Dermis microvascular lymphatic vessel endothelial cell (primary cell): ENCODE measurements at places on chromosomes 11 and 22.

DNA sequence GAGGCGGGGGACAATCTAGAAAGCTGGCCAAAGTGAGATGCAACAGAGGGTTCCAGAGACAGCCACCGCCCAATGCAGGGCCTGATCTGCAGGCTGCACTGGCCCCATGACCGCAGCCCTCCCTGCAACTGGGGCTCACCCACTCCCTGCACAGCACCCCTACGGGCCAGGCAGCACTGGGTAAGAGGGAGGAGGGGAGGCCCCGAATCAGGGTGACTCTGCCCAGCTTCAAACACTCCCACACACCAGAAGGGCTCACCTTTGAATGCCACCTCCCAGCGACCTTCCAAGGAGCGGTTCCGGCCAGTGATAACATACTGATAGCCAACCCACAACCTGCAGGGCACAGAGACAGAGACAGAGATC lies 59.3 kb downstream of the DGCR2 start:
- DNase-seq: no peak

DNA sequence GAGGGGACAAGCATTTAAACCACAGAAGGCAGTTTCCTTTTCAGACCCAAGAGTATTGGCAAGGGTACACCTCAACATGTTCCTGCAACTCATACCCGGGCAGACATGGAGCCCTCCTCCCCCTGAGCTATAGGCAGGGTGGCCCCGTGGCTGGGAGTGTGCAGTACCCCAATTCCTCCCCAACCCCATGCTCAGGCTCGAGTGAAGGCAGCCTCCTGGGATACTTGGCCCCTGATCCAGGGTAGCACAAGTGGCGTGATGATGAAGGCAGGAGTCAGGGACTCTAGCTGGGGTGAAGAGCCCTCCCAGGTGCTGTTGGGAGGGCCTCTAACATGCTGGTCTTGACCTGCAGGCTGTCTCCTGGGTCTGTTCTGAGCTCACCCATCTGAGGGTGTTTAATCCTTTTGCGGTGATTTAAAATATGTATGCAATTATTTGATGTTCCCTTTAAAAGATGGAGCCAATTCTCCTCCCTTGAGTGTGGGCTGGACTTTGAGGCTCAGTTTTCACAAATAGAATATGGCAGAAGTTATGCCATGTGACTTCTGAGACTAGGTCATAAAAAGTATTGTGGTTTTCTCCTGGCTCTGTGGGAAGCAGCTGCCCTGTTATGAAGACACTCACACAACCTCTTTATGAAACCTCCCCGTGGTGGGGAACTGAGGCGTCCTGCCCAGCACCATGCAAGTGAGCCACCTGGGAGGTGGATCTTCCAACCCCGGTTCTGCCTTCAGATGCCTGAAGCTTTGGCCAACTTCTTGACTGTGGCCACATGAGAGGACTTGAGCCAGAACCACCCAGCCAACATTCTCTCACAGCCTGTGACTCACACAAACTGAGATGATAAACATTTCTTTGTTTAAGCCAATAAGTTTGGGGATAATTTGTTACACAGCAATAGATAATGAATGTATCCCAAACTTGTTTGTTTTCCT lies 54.7 kb upstream of the NECTIN1 start:
- DNase-seq: no peak

DNA sequence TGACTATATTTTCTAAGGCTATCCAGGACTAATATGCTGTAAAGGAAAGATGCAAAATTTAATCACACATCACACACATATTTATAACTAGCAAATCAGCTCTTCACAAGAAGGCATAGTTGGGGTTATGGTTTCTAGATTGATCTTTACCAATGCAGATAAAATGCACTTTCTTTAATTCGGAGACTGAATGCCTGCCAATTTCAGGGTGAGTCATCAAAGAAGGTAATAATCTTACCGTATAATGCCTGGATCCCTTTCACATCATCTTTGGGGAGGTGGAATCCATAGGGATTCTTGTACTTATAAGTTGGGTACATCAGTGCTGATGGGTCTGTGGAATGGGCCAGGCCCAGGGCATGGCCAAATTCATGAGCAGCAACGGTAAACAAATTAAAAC lies 16.4 kb downstream of the MMP20 start:
- DNase-seq: no peak

DNA sequence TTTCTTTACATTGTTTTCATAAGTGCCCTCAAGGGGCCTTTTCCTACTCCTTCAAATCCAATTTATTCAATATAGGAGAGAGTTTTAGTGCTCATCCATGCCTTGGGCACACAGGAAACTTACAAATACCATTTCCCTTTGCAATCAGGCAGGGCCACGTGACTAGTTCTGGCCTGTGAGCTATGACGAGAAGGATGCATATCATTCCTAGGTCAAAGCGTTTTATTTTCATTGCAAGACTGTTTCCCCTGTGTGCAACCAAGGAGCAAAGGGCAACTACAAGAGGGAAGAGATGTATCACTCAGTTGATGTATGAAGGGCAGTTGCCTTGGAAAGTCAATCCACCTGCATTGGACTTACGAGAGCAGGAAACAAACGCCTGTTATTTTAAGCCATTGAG lies 1.9 kb upstream of the TRAF6 start:
- peak; percentile 23 for DNase-seq

DNA sequence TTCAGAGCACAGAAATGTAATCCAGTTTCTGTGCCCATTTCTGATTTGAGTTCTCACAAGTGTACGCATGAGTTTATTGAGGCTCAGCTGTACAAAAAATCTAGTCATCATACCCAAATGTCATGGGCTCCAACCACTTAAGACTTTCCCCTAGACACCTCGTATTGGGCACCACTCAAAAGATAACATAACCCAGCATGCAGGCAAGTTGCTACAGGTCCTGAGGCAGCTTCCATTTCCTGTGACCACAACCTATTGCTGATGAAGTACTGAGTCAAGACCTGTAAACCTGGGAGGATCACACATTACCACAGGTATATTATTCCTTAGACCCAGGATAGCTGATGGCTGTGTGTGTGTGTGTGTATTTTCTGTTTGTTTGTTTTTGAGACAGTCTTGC lies 95.2 kb downstream of the MRTFA start:
- no peak for DNase-seq

DNA sequence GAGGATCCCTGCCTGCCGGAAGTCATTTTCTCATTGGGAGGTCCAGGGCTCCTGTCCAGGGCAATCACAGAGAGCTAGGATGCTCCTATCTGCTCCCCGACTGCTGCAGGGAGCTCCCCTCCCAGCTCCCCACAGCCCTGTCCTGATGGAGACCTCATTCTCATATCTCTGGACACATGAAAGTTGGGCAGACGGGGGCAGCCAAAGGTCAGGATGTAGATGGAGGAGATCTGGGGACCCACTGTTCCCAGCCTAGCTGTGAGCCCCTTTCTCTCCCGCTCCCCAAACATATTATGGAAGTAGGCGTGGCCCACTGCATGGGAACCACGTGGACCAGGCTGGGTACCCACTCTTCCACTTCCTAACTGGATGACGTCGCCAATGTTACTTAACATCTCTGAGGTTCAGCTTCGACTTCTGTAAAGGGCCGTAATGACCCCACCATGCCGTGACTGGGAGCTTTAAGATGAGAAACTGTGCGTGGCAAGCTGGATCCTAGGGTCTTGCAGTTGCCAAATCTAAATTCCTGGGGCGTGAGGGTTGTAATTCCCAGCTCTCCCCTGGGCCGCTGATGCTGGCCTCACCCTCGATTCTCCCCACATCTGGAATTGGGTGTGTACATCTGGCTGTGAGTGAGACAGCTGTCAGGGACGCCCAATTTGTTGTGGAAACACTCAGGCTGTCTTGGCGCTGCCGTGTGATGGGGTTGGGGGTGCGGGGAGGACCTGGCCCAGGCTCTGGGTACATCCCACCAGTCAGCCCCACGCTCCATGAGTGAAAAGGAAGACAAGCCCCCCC lies 1.8 kb downstream of the CDC42EP2 start:
- DNase-seq: no peak

GRCh38 chr11:6693342-6694228 lies 10.4 kb upstream of the MRPL17 start:
- no peak for DNase-seq

DNA sequence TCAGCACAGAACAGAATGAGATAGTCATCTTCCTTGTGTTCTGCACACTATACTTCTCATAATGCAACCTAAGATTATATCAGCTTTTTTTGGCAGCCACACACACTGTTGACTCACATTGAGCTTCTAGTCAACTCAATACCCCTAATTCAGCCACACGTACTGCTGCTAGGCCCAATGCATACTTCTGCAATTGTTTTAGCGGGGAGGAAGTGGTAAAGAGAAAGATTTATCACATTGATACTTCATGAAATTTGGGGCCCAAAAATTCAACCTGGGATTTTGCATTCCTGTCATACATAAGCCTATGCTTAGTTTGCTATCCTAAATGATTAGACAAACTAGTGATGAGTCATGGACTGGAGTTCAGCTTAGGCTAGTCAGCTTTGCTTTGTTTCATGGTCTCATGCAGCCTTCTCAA lies 8.6 kb upstream of the UPB1 start:
- peak; percentile 80 for DNase-seq

DNA sequence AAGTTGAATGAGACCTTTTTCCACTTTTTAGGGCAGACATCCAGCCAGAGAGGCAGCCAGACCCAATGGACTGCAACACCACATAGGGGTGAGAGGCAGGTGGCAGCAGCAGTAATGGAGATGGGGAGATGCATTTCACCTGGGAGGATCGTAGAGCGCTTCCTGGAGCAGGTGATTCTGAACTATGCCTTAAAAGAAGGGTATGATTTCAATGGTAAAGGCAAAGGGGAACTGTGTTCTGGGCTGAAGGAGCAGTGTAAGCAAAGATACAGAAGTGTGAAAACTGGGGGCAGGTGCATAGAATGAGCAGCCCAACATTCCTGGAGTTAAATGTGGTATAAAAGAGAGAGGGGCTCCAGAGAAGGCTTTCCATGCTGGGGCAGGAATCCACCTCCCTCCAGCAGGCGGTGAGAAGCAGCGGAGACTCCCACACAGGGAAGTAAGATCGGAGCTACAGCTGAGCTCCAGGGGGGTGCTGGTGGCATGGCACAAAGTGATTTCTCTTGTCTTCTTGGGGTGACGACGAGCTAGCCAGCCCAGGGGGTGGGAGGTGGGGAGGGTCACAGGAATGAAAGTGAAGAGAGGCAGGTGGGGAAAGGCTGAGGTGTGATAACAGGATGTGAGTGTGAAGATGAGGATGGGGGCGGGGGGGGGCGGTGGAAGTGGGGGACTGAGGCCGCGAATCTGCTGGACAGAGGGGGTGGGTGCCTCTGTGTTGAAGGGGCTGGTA lies 4.3 kb upstream of the SERHL2 start:
- no peak for DNase-seq

GRCh38 chr11:35144806-35145205 lies 5.8 kb downstream of the CD44 start:
- no peak for DNase-seq

DNA sequence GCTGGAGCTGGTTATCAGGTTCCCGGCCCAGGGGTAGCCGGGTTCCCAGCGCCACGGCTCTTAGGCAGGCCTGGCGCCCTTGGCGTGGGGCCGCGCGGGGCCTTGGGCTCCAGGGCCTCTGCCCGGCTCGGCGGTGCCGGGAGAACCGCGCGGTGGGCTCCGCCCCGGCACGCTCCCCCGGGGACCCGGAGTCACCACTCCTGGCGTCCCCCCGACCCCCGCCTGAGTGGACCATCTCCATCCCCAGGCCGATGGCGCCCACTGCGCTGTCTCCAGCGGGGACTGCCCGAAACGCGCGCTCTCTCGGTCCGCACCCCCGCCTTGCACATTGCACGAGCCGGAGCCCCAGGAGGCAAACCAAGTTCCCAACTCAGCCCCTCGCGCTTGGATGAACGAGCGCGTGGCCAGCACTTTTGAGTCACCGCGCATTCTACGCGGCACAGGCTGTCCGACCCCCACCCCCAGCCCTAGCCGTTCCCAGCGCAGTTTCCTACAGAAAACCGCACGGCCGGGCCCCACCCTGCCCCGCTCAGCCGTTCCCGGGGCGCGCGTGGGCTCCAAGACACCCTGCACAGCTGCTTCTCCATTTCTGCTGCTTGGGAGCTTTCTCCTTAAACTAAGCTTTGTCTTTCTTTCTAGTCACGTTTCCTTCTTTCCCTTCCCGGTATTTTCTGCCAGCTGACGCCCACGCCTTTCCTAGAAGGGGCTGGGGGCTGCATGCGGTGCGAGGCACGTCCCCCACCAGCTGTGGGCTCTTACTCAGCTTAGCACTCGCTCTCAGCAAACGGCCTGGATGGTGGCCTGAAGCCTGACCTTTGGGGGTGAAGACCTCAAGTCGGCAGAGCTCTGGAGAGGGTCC lies 650 bp upstream of the CHID1 start:
- DNase-seq: no peak

DNA sequence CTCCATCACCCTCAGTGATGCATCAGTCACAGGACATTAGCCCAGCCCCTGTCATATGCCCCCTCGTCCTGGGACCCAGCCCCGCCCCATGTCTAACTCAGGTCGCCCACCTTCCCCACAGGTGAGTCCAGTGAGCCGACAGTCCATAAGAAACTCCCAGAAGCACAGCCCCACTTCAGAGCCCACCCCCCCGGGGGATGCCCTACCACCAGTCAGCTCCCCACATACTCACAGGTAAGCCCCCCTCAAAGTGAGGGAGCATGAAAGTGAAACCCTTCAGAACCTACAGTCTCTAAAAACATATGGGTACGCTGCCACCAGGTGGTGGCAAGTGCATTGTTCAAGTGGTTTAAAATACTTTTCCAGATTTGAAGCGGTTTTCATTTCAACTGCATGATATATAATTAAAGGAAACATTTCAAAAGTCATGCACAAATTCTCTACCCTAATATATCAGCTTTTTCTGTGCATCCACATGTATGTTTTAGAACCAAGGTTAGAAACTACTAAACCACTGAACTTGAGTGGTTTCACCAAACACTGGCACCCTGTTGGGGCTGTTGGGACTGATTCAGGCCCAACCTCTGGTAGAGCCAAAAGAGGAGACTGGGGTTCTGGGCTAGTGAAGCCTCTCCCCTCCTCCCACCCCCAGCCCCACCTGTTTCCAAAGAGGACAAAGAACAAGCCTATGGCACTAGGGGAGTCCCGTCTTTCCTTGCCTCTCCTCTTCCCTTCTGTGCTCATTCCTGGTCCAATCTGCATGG lies 17.3 kb downstream of the EPS8L2 start:
- DNase-seq: peak; percentile 66

- DNase-seq: no peak
Measured at GRCh38 chr11:134888821-134889220, 476.8 kb upstream of the B3GAT1 start.

DNA sequence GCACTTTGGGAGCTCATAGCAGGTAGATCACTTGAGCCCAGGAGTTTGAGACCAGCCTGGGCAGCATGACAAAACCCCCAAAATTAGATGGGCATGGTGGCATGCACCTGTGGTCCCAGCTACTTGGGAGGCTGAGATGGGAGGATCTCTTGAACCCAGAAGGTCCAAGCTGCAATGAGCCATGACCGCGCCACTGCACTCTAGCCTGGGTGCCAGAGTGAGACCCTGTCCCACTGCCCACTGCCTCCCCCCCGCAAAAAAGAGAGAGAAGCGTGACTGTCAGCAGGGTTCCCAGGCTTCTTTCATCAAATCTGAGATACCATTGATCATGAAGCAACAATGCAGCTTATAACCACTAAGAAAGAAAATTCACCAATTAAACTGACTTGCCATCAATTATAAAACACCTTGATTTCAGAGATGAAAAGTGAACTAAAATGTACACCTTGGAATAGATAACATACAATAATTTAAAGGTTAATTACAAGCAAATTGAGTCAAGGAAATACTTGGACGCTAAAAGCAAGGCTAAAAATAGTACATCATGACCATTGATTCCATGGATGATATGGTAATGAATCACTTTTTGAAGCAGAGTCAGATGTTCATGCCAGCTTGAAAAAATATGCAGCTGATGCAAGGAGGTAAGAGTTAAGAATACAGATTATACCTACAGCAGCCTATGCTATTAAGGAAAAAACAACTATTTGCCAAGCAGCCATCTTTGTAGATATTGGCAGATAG lies 90.8 kb upstream of the ALKBH3 start:
- DNase-seq: peak; percentile 11

- DNase-seq: peak; percentile 97
Measured at GRCh38 chr11:118619444-118620197, 12.2 kb downstream of the PHLDB1 start.
